ENCODE measurements at places on chromosomes 5 and 9.

DNA sequence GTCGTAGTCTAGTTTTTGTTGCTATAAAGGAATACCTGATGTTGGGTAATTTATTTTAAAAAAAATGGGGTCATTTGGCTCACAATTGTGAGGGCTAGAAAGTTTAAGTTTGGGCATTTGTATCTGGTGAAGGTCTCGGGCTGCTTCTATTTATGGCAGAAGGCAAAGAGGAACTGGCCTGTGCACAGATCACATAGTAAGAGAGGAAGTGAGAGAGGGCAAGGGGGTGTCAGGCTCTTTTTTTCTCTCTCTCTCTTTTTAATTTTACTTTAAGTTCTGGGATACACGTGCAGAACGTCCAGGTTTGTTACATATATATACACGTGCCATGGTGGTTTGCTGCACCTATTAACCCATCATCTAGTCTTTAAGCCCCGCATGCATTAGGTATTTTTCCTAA lies 453.3 kb downstream of the DIRAS2 start:
- DNase-seq: no peak

DNA sequence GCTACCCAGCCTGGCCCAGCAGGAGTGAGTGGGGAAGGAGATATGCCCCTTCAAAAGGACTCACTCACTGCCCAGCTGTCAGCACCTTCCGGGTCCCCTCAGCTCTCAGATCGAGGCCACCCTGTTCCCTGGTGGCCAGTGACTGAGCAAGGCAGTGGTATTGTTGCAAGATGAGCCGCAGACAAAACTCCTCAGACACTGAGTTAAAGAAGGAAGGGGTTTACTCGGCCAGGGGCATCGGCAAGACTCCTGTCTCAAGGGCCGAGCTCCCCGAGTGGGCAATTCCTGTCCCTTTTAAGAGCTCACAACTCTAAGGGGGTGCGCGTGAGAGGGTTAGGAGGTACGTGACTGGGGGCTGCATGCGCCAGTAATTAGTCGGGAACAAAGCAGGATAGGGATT lies 9.7 kb upstream of the N4BP3 start:
- no peak for DNase-seq

DNA sequence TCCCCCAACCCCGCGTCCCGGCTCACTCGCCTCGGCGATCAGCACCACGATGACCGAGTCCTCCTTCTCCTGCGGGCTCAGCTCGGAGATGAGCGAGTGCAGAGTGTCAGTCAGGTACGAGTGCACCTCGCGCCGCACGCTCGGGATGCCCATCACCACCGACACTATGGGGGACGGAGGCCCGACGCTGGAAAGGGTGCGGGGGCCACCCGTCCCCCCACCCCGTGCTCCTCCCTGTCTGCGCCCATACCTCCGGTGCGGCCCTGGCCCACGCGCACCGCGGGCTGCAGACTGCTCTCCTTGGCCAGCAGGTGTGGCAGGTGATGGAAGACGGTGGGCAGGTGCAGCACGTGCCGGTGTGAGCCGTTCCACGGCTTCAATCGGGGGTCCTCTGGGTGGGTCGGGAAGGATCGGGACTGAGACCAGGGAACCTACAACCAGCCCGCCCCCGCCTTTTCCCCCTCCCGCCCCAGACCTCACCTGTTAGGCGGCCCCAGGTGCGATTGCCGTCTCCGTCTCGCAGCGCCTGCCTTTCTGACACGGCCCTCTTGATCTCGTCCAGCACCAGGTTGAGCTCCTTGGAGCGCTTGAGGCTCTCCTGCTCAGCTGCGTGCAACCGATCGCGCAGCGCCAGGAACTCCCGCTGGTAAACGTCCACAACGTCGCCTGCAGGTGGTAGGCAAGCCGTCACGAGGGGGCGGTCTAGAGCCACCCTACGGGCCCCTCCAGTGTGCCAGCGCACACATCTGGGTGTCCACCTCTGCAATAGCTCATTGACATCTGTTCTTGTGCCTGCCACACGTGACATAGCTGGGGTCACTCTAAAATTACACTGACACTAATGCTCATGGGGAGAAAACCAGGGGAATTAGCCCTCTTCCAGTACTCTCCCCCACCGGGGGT lies 5.1 kb downstream of the MGAT4B start:
- DNase-seq: peak; percentile 93

DNA sequence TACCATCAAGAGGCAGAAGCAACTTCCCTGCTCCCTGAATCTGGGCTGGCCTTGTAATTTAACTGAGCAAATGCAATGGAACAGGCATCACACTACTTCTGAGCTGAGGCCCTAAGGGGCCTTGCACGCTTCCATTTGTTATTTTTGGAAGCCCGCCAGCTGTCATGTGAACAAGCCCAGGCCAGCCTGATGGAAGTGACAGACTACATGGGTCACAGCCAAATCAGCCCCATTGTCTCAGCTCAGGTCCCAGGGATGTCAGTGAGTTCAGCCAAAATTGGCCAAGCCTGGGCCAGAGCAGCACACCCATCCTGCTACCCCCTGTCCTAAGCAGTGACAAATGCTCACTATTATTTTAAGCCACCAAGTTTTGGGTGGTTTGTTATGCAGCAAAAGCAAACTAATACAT lies 72.8 kb downstream of the PRRT1B start:
- no peak for DNase-seq

GRCh38 chr5:159021136-159021900 lies 78.4 kb downstream of the EBF1 start:
- no peak for DNase-seq

DNA sequence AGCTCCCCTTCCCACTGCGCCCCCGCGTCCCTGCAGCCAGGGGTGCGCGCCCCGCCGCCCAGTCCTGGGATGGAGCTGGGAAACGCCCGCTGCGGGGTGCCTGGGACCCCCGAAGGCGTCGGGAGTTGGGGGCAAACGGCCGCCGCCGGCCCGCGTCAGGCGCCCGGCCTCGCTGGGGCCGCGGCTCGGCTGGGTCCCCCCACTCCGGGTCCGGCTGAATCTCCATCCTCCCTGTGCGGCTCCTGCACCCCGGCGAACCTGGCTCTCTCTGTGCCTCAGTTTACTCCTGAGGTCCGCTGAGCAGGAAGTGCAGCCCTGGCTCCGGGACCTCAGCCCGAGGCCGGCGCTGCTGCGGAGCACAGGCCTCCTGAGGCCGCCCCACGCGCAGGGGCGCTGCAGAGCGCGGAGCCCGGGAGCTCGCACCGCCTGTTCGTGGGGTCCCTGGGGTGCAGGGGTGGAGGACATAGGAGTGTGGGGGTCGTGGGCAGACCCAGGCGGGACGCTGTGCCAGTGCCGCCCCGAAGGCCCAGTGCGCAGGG lies 13.9 kb upstream of the TMEM250 start:
- no peak for DNase-seq

- no peak for DNase-seq
Measured at GRCh38 chr5:13263701-13264100, 680.8 kb downstream of the DNAH5 start.

- DNase-seq: no peak
Measured at GRCh38 chr5:103374473-103374963, 116.0 kb downstream of the MACIR start.

DNA sequence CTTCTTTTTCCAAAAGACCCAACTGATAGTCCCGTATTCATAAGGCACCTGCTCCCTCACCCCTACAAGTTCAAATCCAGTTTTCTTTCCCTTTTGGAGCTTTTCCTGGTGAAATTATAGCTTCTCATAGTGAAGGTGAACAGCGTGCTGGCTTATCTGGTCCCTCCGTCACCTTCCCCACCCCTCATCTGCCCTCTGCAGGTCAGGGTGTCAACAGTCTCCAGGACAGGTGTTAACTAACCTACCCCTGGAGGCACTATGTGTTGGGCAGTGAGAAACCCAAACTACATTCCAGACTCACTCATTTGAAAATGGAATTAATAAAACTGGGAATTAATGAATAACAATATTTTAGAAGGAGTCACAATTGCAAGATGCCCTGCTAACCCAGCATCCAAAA lies 109.0 kb upstream of the TAS2R1 start:
- no peak for DNase-seq

GRCh38 chr5:173119719-173120118 lies 24.6 kb upstream of the BNIP1 start:
- no peak for DNase-seq

GRCh38 chr5:122183098-122183787 lies 53.9 kb downstream of the ZNF474 start:
- DNase-seq: no peak

DNA sequence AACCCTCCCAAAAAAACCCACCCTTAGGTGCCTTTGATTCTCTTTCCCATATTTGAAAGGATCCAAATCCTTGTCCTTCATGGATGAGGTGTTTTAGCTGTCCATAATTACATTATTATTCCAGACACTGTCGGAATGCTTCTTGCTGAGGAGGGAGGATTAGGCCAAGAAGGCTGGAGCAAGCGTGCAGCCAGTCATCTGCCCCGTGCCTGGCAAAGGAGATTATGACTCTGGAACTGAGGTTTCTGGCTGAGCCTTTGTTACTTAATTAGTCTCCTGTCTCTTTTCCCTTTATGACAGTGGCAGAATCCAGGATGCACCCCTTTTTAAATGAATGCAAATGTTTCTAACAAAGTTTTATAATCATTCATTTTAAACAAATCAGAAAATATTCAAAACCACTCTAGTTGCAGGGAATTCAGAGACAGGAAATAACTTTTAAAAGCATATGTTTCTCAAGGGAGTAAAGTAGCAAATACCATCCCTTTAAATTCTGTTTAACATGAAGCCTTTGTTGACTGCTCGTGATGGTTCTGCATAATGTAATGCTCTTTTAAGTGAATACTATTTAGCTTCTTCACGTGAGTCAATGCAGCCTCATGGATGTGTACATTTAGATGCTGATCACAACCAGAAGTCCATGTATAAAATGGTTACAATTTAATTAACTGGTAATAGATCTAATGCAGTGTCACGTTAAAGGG lies 69.8 kb downstream of the GALNT10 start:
- no peak for DNase-seq
